ENCODE measurements at places on chromosomes 5 and 9.
A peak's percentile ranks its signal among the peaks of the same experiment; 100 is the strongest.

GRCh38 chr9:131421691-131422090 is 27.8 kb downstream of the PRRC2B start:
- DNase-seq, result no peak

GRCh38 chr5:173515526-173515925 is 100.9 kb downstream of the BOD1 start:
- DNase-seq, result no peak

- DNase-seq, result no peak
Observed at GRCh38 chr9:111907147-111907546, 10.5 kb downstream of the UGCG start.

DNA sequence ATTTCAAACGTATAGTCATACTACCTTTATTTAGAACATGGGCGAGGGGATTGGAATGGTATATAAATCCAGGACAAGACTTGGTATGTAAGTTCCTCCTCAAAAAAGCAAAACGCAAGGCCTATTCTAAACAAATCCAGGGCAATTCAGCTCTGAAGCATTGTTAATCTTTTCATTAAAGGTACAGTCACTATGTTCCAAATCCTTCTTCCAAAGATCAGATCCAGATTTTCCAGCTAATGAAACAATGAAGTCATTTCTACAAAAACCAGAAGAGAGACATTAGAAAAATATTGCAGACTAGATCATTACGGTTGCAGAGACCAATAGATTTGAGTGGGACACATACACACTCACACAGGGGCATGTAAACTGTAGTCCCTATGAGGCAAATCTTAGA is 116.1 kb upstream of the BNC2 start:
- DNase-seq, result no peak

GRCh38 chr9:38432922-38433510 is 8.8 kb upstream of the IGFBPL1 start:
- DNase-seq, result no peak

- DNase-seq, result no peak
Observed at GRCh38 chr5:67047160-67047559, 149.4 kb downstream of the CD180 start.

- DNase-seq, result no peak
Observed at GRCh38 chr5:178194026-178194425, 6.9 kb upstream of the GMCL2 start.

DNA sequence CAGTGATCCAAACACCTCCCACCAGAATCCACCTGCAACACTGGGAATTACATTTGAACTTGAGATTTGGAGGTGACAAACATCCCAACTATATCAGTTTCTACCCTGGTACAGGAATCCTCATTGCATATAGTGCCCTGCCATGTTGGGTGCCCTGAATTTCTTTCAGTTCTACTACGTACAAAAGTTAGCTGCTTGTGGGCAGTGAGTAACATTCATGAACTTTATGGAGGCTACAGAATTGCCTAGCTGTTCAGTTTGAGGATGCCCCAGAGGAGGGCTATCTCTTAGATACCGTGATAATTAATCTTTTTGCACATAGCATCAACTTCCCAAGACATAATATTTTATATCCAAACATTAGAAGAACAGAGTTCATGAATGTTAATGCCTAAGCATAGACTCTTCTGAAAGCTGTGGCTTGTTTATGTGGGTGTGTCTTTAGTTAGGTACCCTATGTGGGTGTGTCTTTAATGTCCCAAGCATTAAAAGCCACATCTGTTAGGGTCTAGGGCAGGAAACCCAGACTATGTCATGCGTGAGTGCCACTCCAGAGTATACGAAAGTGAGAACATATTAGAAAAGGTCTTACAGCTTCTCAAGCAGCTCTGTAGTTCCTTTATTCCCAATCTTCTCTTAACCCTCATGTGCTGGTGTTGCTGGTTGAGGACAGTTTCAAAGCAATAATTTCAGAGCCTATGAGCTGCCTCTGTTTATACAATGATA is 47.0 kb upstream of the CHD1 start:
- DNase-seq, result no peak

- no peak for DNase-seq
Observed at GRCh38 chr5:40619421-40619820, 60.3 kb upstream of the PTGER4 start.

- peak; percentile 83 for DNase-seq
Observed at GRCh38 chr5:180803181-180804128, 849 bp upstream of the MGAT1 start.

GRCh38 chr5:38789777-38790176 is 56.0 kb upstream of the OSMR start:
- no peak for DNase-seq

DNA sequence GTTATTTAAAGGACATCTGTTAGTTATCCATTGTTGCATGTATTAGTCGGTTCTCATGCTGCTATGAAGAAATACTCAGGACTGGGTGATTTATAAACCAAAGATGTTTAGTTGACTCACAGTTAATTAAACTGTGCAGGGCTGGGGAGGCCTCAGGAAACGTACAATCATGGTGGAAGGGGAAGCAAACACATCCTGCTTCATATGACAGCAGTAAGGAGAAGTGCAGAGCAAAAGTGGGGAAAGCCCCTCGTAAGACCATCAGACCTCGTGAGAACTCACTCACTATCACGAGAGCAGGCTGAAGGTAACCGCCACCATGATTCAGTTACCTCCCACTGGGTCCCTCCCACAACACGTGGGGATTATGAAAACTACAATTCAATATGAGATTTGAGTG is 2064.1 kb downstream of the MAT2B start:
- no peak for DNase-seq

DNA sequence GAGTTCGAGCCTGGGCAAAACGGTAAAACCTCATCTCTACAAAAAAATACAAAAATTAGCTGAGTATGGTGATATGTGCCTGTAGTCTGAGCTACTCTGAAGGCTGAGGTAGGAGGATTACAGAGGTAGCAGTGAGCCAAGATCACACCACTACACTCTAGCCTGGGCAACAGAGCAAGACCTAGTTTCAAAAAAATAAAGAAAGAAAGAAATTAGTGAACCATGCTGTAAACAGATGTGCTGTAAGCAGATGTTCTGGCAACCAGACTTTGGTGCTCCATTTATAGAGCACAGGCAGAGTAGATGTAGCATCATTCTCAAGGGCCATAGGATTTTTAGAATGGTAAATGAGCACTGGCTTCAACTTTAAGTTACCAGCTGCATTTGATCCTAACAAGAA is 115.4 kb downstream of the ST8SIA4 start:
- no peak for DNase-seq

DNA sequence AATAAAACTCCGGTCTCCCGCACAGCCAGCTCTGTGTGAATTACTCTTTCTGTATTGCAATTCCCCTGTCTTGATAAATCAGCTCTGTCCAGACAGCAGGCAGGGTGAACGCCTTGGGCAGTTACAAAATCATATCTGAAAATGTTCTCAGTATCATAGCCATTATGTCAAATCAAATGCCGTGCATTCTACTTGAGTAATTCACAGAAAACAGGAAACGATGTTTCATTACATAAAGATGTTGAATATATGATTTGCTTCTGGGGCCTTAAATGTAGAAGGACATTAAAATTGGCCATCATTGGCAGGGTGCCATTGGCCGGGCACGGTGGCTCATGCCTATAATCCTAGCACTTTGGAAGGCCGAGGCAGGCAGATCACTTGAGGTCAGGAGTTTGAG is 8.5 kb downstream of the POLR3G start:
- DNase-seq, result no peak

- no peak for DNase-seq
Observed at GRCh38 chr9:130451509-130452388, 7.0 kb downstream of the ASS1 start.

DNA sequence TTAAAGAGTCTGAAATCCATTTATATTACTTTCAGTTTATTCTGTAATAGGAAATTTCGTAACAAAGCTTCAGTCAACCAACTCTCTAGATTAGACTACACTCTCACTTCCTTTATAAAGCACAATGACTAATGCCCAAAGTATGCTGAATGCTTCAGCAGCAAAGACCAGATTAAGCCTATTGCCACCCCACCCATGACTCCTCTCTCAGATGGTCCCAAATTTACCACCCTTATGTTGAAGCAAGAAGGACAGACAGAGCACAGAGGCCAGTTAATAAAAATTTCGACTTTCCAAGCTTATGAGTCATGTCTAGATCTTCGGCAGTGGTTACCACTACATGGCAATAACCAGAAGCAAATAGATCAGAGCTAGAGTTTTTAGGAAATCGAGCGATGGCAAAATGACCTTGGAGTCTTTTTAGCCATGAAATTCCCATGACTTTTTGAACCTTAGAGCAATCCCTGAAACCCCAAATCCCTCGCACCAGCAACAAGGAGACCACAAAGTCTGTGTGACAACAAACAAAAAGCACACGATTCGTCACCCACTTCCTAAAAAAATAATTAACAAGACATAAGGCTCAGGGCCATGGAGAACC is 287.8 kb upstream of the RASA1 start:
- DNase-seq, result no peak

- no peak for DNase-seq
Observed at GRCh38 chr9:98568234-98568908, 140.4 kb downstream of the GABBR2 start.

GRCh38 chr9:25513509-25514033 is 164.7 kb downstream of the TUSC1 start:
- DNase-seq, result no peak

DNA sequence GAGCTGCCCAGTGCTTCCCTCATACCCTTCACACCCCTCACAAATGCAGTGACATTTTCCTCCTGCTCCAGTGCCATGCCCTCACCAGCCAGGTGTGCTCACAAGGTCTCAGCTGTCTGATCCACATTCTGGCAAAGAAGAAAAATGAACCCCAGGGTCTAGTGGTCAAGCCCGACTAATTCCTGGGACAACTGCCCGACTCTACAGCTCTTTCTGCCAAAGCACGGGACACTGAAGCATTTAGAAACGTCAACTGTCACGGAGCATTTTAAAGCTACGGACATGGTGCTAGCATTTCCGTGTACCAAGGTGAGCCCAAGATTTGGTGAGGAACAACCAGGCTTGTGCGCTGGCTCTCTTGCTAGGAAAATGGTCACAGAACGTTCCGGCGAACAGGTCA is 56.8 kb upstream of the PHYKPL start:
- DNase-seq, result no peak

- no peak for DNase-seq
Observed at GRCh38 chr5:91642581-91642980, 259.5 kb upstream of the ARRDC3 start.

DNA sequence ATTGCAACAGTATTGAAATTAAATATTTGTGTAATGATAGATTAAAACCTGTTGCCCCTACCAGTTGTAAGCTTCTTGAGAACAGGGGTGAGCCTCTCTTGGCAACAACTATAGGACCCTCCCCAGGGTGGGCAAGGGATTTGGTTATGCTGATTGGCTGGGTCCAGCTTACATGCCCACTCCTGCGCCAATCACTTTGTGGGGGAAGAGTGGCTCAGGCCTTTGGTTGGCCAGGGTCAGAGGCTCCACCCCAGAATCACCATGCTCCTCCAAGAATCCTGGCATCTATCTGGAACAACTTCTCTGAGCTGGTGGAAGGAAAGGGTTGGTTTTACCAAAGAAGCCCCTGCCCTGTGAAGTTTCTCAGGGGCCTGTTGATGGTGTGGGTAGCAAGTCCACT is 8.6 kb upstream of the PITX1 start:
- DNase-seq, result no peak

- peak; percentile 74 for DNase-seq
Observed at GRCh38 chr5:157390551-157391297, 69.3 kb upstream of the NIPAL4 start.

GRCh38 chr9:110050925-110051355 is 157.0 kb downstream of the C9orf152 start:
- DNase-seq, result no peak

- DNase-seq, result no peak
Observed at GRCh38 chr5:159345336-159345735, 15.0 kb upstream of the IL12B start.

GRCh38 chr5:142520885-142521284 is 165.0 kb downstream of the FGF1 start:
- DNase-seq, result no peak

DNA sequence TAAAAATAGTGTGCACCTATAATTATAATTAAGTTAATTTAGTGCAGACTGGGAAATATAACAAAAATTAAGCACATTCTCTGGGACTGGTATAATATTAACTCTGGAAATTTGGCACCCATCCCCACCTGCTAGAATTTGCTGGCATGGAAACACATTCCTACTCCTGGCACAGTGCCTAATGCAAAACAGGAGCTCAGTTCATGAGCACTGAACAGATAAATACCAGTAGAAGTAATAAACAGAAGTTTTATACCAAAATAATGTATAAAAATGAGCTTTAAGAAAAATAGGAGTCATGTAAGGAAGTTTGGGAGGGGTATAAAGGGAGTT is 23.7 kb upstream of the NPR3 start:
- DNase-seq, result no peak

DNA sequence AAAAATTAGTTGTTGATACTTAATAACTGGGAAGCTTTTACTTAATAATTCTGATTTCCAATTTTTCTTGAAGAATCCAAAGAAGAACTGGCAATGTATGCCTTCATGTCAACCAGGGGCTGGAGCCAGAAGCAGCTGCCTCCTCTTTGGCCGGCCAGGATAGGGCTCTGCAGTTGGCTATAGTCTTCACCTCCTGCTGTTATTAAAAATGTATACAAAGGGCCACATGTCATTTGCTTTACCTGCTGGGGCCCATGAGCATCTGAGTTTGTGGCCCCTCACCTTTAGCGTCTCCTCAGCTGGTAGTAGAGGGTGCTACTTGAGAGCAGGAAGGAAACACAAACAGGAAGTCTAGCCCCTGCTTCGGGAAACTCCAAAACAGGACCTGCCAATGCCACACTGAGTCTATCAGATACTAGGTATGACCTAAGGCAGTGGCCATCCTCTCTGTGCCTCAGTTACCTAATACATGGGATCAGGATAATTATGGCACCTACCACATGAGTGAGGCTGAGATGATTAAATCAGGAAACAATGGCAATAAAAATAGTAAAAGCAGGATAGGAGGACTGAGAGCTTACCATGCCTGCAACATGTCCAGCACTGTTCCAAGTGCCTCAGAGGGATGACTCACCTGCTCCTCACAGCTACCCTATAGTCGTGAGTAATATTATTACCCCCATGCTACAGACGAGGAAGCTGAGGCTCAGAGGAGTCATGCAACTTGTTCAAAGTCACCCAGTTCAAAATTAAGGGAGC is 21.3 kb downstream of the CCDC69 start:
- DNase-seq, result peak; percentile 45

- no peak for DNase-seq
Observed at GRCh38 chr5:139393497-139394122, 1.3 kb downstream of the PROB1 start.

GRCh38 chr9:111621895-111622480 is 9.1 kb upstream of the DNAJC25 start:
- DNase-seq, result no peak

Data from stimulated activated naive CD4-positive, alpha-beta T cell treated with Interleukin-2 at 50 U/mL for 16 hours (primary cell).